GM13976 (cell line): ENCODE measurements at places on chromosomes 16 and 17.
A peak's percentile ranks its signal among the peaks of the same experiment; 100 is the strongest.

DNA sequence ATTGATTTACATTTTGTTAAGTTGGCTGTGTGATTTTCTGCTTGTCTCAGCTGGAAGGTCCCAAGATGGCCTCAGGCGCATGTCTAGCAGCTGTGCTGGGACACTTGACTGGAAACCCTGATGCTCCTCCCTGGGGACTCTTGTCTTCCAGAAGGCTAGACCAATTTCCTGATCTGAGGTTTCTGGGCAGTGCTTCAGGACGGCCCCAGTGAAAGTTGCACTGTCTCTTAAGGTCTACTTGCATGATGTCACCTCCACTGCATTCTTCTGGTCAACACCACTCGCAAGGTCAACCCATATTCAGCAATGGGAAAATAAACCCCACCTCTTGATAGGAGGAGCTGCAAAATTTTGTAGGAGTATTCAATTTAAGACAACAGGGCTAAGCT lies 116.0 kb downstream of the SALL1 start:
- DNase-seq: no peak

DNA sequence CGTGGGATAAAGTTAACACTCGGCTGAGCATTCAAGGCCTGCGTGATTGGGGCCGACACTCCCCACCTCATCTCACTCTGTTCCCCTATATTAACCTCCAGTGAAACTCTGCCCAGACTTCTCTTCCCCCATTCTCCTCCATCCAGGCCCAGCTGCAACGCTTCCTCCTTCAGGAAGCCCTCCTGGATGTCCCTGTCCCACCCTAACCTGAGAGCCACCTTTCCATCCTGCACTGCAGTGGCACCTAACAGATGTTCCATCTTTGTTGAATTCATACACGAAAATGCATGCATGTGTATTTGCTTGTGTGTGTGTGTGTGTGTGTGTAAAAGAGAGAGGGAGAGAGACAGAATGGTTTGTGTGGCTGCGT lies 32.6 kb upstream of the SBK1 start:
- DNase-seq: no peak

- no peak for DNase-seq
These were observed 13.2 kb upstream of the RBFOX3 start for GRCh38 chr17:79623786-79624717.

- DNase-seq: no peak
These were observed 30.2 kb upstream of the RASD1 start for GRCh38 chr17:17526369-17526768.

GRCh38 chr17:80214012-80214877 lies 5.9 kb downstream of the SGSH start:
- DNase-seq: no peak

DNA sequence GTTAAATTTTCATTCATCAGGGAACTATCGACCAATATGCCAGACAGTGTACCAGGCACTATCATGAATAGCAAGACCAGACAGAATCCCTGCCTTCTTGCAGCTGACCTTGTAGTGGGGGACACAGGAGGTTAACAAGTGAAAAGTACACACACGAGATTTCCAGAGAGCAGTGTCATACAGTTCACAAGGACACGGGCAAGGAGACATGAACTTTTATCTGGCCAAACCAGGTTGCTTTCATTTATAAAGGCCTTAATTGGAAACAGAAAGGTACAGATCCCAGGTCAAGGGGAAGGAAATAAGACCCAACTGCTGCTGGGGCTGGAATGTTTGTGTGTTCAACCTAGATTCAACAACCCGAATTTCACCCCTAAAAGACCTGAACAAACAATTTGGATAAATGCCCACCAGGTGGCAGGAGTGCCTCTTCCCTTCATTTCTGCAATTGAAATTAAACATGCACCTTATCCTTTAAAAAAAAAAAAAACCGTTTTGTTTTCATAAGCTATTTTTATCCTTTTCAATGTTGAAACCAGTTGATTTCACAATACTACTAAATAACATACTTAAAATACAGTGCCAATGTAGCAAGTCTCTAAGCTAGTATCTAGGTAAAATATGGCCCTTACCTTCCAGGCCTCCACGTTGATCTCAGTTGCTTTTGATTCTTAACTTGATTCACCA lies 65.9 kb downstream of the EMP2 start:
- DNase-seq: peak; percentile 62

DNA sequence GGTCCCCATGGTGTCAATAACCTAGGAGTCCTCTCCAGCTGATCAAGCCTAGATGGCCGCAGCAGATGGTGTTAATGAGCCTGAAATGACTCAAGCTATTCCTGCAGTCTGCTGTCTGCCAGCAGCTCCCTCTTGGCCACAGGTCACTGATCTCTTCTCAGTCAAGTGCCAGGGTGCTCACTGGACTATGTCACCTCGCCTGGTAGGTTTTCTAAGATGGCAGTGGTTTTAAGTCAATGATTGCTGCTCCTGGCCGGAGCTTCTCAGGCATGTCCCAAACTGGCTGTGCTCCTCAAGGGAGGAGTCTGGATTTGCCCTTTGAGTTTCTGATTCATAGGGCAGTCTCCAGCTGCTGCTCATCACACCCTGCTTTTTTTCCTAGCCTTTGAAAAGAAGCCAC lies 58.6 kb upstream of the SHISA6 start:
- DNase-seq: no peak

GRCh38 chr17:38448208-38448771 lies 20.0 kb downstream of the ARHGAP23 start:
- no peak for DNase-seq

- DNase-seq: no peak
These were observed 149.1 kb downstream of the VPS53 start for GRCh38 chr17:565521-565920.

DNA sequence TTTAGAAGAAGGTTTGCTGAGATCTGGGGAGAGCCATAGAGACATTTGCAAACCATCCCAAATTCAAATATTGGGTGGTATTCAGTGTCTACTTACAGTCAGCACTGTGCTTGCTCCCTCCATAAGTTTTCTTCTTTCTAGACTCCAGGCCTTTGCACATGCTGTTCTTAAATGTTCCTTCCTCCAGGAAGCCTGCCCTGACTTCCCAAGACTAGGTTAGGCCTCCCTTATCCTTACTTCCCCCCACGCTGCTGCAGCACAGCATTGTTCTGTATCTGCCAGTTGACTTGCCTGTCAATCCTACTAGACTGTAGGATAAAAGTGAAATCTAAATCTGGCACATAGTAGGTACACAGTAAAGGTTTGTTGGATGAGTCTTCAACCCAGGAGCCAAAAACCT lies 53.4 kb downstream of the ASIC2 start:
- no peak for DNase-seq

GRCh38 chr17:48484256-48484655 lies 46.6 kb downstream of the HOXB1 start:
- no peak for DNase-seq

DNA sequence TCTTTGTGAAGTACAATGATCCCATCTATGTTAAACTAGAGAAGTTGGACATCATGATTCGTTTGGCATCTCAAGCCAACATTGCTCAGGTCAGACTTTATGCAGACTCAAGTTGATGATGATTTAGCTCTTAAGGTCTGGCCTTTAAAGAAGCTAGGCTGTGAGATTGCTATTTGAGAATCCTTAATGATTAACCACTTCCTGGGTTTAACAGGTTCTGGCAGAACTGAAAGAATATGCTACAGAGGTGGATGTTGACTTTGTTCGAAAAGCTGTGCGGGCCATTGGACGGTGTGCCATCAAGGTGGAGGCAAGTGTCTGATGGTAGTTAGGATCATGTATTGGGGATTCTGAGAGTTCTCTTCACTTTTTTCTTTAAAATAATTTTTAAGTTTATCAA lies 40.3 kb downstream of the AP2B1 start:
- DNase-seq: no peak

DNA sequence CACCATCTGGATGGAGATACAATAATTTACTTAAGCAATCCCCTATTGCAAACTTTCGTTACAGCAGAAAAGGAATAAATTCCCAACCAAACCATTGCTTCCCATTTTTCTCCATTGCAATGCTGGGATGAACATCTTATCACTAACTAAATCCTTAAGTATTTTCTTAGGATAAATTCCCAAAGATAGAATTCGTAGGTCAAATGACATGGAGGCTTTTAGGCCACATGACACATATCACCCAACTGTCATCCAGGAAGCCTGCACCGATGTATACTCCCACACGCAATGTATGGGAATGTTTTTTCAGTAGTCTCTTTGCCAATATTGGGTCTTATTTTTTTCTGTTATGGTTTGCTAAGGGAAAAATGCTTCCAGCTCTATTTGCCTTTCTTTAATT lies 1.6 kb upstream of the TLCD2 start:
- no peak for DNase-seq

DNA sequence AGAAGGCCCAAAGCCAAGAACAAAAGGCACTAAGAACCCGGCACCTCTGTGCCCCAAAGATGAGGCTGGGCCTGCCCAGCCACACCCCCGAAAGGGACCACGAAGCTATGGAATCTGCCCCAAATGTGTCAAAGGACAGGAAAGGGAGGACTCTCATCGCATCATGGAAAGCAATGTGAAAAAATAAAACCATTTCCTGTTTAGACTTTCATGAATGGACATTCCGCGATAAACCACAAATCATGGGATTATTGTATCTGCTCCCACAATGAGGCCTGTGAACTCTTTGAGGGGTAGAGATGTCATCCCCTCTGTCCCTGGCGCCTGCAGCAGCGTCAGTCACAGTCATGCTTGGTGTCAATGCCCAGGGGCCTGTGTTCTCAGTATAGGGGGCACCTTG lies 135.0 kb downstream of the COPRS start:
- no peak for DNase-seq

DNA sequence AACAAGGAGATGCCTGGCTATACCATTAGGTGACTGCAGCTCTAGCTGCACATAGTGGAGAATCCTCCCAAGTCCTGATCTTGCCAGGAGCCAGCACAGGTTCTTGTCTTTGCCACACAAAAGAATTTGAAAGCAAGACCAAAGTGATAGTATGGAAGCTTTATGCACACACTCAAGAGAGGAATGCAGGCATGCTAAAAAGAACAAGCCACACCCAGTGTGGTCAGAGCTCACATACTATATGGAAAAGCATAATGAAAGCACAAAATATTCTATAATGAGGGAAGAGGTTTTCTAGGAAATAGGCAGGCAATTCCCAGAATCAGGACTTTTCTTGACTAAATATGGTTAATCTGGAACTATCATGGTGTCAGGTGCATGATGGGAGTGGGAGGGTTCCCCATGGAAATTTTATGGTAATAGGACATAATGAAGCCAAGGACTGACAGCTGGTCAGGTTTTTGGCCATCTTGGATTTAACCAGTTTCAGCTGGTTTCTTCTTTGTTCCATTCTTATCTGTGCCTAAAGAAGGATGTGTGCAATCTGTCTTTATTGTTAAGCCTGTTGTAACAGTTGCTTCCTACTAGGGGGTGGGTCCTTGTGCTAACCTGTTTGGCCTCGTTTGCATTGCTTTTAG lies 171.6 kb downstream of the ZNF18 start:
- no peak for DNase-seq

GRCh38 chr17:82096709-82097183 lies 1.3 kb downstream of the FASN start:
- DNase-seq: no peak

- DNase-seq: peak; percentile 94
These were observed 207.0 kb downstream of the MSI2 start for GRCh38 chr17:57463103-57463885.

DNA sequence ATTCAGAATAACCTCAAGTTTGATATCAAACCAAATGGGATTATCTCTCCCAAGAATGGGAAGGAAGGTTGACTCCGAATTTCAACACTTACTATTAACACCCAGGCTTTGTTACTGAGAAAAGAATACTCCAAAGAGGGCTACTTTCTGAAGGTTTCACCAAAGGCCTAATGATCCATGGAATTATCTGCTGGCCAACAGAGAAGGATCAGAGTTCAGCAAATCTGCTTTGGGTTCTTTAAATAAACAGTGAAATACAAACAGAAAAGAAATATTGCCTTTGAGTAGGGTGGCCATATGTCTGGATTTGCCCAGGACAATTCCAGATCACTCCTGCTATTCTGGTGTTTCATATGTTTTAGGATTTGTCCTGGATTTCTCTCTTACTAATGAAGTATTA lies 564.5 kb upstream of the PSMD7 start:
- DNase-seq: no peak

DNA sequence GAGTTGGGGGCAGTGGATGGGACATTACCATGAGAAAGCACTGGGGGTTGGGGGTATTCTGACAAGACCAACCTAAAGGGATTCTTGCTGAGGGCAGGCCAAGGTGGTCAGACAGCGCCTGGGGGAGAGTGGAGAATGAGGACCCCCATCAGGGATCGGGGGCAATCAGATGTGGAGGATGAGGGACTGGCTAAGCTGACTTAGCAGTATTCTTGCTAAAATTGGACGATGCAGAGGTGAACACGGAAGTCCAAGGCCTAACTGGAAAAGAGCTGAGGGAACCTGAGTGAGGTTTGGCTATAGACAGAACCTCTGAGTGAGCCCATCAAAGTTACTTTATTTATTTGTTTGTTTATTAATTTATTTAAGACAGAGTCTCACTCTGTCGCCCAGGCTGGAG lies 9.2 kb downstream of the QPRT start:
- no peak for DNase-seq

GRCh38 chr16:55035029-55035428 lies 104.4 kb downstream of the IRX5 start:
- peak; percentile 63 for DNase-seq

DNA sequence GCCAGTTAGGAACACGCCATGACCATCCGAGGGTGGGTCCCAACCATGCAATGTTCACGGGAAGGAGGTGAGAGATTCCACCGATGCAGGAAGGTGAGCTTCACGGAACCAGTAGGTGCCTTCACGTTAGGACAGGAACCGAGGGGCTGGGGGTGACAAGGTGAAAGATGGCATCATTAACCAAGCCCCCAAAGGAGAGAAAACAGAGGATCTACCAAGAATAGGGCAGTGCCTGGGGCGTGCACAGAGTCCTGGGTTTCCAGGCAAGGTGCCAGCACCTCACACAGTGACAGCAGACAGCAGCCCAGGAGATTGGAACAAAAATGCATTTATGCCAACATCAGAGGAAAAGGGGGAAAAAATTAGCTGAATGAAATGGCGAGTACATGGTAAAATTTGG lies 137.9 kb downstream of the GSG1L start:
- no peak for DNase-seq

- DNase-seq: no peak
These were observed 11.7 kb upstream of the COTL1 start for GRCh38 chr16:84629580-84629979.

DNA sequence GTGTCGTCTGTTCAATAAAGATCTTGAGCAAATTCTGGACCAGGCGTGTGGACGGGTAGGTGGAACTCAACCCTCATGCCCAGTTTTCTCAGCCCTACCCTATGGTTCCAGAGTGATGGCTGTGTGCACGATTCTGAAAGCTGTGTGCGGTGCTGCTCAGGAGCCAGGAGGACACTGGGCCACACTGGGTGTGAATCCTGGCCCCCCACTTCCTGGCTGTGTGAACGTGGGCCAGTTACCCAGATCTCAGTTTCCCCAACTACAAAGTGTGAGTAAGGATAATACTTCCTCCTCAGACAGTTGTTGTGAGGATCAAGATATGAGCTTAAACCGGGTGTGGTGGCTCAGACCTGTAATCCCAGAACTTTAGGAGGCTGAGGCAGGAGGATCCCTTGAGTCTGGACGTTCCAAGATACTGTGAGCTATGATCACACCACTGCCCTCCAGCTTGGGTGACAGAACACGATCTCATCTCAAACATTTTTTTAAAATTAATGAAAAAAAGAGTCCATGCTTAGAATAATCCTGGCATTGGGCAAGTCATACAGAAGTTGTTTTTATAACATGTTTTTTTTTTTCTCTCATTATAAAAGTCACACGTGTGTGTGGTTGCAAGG lies 14.7 kb upstream of the MPRIP start:
- DNase-seq: no peak
